Midbrain (tissue), 1 donor: ENCODE measurements at places on chromosomes 2 and 18.

GRCh38 chr2:6813573-6813972 is 52.1 kb downstream of the CMPK2 start:
- DNase-seq = no peak

DNA sequence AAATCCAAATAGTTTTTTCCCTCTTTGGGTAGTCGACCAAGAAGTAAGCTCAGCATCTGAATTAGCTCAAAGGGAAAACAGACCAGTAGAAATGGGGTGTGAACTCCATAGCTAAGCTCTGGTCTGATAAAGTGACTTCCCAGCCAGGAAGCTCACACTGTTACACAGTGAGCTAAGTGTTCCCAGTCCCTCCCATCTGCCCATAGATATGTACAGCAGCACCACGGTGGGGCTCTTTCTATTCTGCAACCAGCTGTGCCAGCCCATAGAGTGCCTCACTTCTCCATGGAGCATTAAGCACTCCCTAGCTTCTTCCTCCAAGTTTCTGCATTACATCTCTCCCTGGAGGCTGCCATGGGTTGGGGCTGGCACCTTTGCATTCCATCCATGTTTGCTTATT is 27.6 kb upstream of the NEMP2 start:
- no peak for DNase-seq

DNA sequence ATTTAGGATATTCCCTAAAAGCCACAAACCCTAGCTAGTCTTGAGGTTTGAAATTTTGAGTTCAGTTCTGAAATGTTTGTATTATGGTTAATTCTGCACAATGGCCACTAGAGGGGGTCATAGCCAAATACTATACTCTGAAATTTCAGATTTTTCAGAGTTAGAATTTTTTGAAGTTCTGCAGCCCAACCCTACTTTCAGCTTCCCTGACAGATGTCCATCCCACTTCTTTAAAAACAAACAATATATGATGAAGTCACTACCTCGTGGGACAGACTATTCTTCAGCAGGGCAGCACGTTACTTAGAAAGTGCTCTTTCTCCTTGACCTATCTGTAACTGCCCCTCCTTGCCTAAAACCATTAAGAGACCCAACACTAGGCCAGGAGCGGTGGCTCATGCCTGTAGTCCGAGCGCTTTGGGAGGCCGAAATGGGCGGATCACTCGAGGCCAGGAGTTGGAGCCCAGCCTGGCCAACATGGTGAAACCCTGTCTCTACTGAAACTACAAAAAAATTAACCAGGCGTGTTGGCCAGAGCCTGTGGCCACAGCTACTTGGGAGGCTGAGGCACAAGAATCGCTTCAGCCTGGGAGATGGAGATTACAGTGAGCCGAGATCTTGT is 48.2 kb upstream of the PAPOLG start:
- peak; percentile 47 for DNase-seq

GRCh38 chr2:58130238-58130637 is 83.6 kb downstream of the VRK2 start:
- DNase-seq = no peak

DNA sequence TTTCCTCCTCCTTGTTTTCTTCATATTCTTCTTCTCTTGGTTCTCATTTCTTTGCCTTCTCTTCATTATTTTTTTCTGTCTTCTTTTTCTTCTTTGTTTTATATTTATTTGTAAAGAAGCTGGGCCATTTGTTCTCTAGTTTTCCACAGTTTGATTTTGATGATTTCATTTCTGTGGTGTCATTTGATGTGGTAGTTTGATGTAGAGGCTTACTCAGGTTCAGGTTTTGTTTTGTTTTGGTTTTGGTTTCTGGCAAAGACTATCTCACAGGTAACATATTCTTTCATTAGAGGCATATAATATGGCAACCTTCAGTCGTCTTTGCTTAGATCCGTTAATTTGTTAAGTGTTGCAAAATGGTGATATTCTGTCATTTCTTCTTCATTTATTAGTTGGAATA is 75.3 kb downstream of the BABAM2 start:
- no peak for DNase-seq

GRCh38 chr2:2919574-2920365 is 457.8 kb downstream of the EIPR1 start:
- DNase-seq = no peak

DNA sequence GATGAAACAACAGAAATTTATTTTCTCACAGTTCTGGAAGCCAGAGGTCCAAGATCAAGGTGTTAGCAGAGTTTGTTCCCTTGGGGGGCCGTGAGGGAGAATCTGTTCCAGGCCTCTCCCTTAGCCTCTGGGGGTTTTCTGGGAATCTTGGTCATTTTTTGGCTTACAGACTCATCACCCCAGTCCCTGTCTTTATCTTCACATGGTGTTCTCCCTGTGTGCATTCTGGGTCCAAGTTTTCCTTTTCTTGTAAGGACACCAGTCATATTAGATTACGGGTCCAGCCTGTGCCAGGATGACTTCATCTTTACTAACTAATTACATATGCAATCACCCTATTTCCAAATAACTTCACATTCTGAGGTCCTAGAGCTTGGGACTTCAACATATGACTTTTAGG is 292.5 kb upstream of the TRIB2 start:
- DNase-seq = no peak

GRCh38 chr2:69559442-69560146 is 83.9 kb downstream of the AAK1 start:
- peak; percentile 53 for DNase-seq

- no peak for DNase-seq
Measured at GRCh38 chr18:73908323-73908722, 239.3 kb downstream of the FBXO15 start.

- no peak for DNase-seq
Measured at GRCh38 chr18:60563082-60563481, 190.5 kb upstream of the MC4R start.

- no peak for DNase-seq
Measured at GRCh38 chr18:72863754-72864153, 4.0 kb downstream of the NETO1 start.

GRCh38 chr2:99734236-99734635 is 244.4 kb upstream of the REV1 start:
- DNase-seq = no peak

- DNase-seq = no peak
Measured at GRCh38 chr2:3814706-3815245, 111.4 kb downstream of the DCDC2C start.

DNA sequence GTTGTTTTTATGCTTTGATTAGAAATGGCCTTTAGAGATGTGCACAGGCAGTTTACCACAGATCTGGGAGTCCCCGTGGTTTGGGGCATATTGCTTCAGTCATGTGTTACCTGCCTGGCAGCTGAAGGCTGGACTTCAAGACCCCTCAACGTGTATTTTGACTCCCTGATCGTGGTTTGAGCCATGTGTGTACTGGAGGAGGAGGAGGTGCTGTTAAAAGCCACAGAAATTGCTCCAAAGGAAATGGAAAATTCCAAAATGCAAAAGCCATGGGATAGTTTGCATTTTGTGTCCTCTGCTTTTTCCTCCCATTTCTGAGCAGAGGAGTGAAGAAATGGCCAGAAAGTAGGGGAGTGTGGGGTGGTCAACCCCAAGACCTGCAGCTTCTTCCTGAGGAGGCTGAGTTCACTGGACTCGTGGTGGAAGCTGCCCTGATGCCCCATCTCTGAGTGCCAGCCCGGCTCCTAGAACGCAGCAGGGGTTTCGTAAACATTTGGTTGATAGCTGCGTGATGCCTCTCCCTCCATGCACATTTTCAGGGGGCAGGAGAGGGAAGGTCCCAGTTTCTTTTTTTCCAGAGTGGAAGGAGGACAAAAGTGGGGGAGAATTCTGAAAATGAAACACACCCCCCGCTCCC is 45.7 kb downstream of the ITGB1BP1 start:
- no peak for DNase-seq

GRCh38 chr2:241970716-241971115 is 101.2 kb downstream of the RTP5 start:
- DNase-seq = no peak

DNA sequence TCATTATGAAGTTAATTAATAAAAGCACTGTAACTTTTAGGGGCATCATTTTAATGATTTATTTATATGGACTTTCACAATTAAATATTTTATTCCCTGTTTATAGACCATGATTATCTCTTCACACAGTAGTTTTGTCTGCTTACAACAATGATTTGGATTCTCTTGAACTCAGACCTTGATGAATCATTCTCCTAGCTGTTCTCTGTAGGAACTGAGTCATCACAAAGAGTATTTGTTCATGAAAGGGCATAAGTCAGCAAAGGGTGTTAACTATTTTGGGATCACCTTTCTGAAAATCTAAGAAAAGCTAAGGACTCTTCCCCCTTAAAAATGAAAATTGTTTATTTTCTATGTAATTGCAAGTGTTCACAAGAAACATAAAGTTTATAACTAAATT is 461.1 kb upstream of the UBE2E3 start:
- DNase-seq = no peak

GRCh38 chr2:82675186-82675585 is 1783.9 kb downstream of the SUCLG1 start:
- DNase-seq = no peak

- no peak for DNase-seq
Measured at GRCh38 chr2:120716641-120717585, 18.8 kb upstream of the GLI2 start.

DNA sequence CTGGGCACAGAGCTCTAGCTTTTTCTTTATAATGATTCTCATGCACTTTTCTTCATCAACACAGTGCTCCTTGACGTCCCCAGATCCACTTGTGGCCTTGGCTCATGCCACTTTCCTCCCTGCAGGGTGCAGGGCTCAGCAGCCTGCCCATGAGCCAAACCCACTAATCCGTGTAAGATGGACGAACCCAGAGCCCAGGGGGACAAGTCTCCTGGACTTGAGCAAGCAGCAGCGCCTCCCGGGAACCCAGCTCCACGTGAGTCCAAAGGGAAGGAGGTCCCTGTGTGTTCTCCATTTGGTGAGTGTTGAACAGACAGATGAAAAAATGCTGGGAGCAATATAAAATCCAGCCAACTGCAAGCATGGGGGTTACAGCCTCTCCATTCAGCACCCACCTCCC is 470.6 kb upstream of the HS6ST1 start:
- DNase-seq = no peak

DNA sequence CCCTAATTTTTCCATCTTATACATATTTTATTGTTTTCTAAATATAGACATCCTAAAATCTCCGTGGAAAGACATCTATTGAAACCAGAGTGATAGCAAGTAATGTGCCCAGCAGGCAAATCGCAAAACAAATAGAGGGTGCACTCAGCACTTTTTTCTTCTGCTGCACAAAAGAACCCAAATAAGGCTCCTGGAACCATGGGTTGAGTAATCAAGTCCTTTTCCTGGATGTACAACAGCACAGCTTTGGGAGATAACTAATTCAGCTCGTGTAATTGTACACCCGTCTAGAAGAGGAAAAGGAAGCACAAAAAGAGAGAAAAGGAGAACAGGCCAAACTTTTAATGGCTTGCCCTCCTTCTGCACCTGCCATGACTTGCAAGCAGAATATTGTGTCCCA is 126.9 kb upstream of the TLK1 start:
- no peak for DNase-seq

GRCh38 chr2:161223139-161223732 is 63.0 kb downstream of the TANK start:
- peak; percentile 46 for DNase-seq

- DNase-seq = no peak
Measured at GRCh38 chr2:135817951-135818350, 19.0 kb downstream of the LCT start.

- DNase-seq = no peak
Measured at GRCh38 chr18:2818281-2818680, 28.5 kb upstream of the EMILIN2 start.

DNA sequence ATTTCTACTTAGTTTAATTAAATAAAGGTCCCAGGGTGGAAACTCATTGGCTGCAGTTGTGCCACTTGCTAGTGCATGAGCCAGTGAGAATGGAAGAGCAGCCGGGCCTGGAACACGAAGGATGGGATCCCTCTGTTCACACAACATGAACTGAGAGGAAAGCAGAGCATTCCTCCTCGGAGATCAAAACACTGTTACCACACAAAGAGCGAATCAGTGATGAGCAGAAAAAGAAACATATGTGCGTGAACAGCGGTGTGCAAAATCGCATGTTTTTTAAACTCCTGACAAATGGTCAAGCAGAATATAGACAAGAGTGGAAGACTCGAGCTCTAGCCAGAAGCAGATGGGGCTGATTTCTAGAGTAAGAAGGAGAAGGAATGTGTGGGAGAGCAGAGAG is 28.4 kb upstream of the ANKRD44 start:
- DNase-seq = no peak

DNA sequence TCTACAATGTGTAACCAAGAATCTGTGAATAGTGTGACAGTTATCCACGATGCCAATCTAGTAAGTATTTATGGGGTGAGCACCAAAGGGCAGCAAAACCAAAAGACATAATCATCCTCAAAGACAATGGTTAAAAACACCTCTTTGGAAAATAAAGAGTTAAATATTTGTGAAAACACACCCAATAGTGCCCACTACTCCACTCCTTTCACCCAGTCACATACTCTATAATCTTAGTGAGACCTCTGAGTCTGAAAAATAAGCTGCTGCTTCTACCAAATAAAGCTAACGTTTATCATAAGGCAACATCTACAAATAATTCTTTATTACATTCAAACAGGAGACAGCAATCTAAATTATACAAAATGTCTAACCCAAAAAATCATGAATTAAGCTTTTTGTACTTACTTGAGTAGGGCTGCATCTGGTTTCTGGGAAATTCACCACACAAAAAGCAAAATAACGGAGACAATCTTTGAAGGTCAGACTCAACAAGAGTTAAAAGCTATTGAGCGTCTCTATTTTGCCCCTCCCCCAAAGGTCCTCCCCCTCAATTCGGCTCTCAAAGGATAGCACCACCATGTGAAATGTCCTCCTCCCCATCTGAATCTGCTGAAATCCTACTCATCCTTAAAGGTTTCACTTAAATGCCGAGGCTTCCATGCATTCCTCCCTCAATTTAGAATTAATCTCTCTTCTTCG is 2.0 kb downstream of the RAPH1 start:
- DNase-seq = peak; percentile 19

DNA sequence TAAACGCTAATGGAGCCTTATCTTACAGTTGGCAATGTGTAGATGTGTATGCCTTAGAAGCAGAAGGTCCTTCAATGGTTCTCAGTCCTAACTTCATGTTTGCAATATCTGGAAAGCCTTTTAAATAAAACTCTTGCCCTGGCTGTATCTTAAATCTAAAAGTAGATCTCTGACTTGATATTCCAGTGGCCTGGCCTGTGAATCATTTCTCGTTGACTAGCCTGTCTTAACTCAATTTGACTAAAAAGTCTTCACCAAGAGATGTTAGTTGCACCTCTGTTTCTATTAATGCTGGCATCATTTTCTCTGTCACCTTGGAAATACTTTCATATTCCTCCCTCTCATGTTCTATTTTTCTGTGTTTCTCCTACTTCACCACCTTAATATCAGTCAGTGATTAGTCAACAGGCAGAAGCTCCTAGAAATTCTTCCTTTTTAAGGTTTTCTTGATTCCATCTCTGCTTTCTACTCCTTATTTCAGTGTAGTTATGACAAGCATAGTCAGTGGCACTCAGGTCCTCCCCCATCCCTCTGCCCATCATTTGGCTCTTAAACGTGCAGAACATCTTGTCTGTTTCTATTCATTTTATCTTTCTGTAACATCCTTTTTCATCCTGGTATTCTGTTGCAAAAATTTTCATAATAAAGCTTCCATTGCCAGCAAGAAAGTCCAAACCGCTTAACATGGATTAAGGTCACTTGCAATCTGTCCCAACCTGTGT is 4.3 kb downstream of the ITGAV start:
- DNase-seq = peak; percentile 44
